Activated CD8-positive, alpha-beta T cell treated with anti-CD3 and anti-CD28 coated beads for 36 hours (primary cell): ENCODE measurements at places on chromosomes 12 and 14. TPM values are rescaled to one million over a fixed set of nuclear protein-coding genes. Genes with fewer than 3 reads are reported as not detected.
A peak's percentile ranks its signal among the peaks of the same experiment; 100 is the strongest.

Gene SMIM41
- total RNA-seq = not detected

Gene ZNF10
- total RNA-seq = 7.2 TPM

Gene GZMB
- total RNA-seq = 1,779 TPM

Gene DBX2
- total RNA-seq = not detected

Gene LRRIQ1
- total RNA-seq = not detected

Gene DCP1B
- total RNA-seq = 15.7 TPM

Gene PLEKHH1
- 4.8 TPM for total RNA-seq

Gene SOX5
- not detected for total RNA-seq

- no peak for DNase-seq
These were observed 2.8 kb downstream of the DHH start for GRCh38 chr12:49091836-49092085.

- peak; percentile 73 for DNase-seq
These were observed 2.4 kb upstream of the NAB2 start for GRCh38 chr12:57086493-57087009.

DNA sequence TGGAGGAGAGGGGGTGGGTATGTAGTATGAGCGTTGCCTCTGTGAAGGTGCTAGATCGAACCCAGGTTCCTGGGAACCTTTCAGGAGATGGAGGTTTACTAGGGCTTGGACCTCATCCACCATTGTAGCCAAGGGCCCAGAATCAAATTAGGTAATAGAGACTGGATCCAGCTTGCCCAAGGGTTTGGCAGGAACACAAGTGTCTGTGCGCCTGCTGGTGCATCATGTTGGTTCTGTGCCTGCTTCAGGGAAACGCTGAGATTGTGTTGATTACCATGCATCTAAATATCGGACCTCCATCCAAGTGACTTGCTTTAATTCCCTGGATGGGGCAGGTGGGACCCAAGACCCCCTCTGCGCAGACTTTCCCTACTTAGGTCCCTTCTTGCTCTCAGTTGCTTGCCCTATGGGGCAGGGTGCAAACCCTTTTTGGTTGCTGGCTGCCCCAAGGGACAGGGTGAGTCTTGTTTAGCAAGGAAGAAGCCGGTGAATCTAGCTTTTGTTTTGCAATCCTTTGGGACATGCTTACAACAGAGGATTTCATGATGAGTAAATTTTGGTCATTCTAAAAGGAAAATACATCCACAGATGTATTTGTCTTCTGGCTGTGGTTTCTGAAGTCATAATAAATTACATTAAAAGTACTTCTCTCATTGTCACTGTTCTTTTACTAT is 189.8 kb upstream of the PRICKLE1 start:
- no peak for DNase-seq

- peak; percentile 74 for DNase-seq
These were observed 1.4 kb upstream of the ARHGEF40 start for GRCh38 chr14:21068521-21069387.

DNA sequence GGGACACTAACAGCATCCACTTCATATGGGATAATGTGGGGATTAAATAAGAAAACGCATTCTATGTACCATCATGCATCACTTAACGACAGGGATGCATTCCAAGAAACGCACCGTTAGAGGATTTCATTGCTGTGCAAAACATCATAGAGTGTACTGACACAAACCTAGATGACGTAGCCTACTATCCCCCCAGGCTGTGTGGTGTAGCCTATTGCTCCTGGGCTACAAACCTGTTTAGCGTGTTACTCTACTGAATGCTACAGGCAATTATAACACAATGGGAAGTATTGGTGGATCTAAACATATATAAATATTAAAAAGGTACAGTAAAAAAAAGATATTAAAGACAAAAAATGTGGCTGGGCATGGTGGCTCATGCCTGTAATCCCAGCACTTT is 230.6 kb downstream of the KSR2 start:
- no peak for DNase-seq

- DNase-seq = no peak
These were observed 39.2 kb upstream of the EEA1 start for GRCh38 chr12:92968176-92968813.

- no peak for DNase-seq
These were observed 1.3 kb downstream of the KSR2 start for GRCh38 chr12:117967512-117967911.

GRCh38 chr14:84825481-84826251 is 704.3 kb upstream of the FLRT2 start:
- DNase-seq = no peak

DNA sequence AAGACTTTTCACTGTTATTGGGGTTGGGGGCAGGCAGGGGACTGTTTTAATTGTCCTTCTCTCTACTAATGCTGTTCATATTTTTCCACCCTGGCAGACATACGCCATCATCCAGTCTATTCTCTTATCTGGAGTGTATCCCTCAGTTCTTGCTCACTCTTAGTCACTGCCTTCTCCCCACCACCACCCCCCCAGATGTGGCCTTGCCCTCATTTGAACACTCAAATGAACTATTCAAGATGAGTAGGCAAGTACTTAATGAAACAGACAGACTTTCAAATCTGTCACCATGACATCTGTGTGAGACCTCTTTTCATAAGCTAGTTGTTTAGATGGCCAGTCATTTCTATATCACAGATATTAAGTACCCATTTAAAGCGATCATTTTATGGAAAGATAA is 10.1 kb downstream of the NUDT4 start:
- peak; percentile 71 for DNase-seq

DNA sequence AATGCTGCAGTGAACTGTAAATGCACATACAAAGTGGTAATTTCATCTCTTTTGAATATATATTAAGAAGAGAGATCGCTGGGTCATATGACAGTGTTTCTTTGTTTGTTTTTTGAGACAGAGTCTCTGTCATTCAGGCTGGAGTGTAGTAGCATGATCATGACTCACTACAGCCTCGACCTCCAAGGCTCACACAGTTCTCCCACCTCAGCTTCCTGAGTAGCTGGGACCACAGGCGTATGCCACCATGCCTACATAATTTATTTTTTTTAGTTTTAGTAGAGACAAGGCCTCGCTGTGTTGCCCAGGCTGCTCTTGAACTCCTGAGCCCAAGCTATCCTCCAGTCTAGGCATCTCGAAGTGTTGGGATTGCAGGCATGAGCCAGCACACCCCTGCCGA is 62.4 kb upstream of the ACSS3 start:
- no peak for DNase-seq

DNA sequence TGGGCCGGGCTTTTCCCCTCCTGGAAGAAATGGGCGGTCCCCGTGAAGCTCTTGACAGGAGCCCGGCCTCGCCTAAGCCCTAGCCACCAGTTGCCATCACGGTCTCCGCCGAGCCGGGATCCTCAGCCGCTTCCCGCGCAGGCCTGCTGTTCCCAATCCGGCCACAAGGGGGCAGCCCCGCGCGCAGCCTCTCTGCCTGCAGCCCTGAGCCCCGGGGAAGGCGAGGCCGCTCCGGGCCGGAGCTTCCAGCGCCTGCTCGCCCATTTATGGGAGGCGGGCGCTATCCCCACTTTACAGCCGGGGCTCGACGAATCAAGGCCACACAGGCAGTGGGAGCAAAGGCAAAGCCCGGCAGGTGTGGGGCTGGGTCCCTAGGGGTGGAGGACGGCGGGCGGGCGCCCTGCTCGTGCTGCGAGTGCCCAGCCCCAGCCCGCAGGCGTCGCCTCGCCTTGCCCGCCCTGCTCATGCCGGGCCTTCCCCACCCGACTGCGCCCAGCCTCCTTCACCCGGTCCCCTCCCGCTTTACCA is 61.5 kb downstream of the LGMN start:
- DNase-seq = peak; percentile 67

DNA sequence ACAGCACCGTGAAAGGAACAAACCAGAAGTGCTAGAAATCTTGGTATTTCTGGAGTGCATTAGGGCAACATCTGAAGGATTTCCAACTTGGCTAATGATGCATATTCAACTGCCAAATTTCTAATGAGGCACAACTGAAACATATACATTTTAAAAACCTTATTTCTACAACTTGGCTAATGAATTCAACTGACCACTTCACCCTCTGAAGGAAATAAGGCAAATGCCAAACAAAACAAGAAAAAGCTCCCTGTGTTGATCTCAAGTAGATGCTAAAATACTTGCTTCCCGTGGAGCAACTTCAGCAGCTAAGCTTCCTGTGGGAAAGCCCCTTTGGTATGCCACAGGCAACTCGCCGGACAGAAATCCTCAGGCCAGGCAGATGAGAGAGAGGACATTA is 167.1 kb downstream of the TTC7B start:
- DNase-seq = no peak

- DNase-seq = no peak
These were observed 27.9 kb downstream of the ESR2 start for GRCh38 chr14:64266239-64266638.

GRCh38 chr12:22333713-22334409 is 646 bp downstream of the ST8SIA1 start:
- peak; percentile 8 for DNase-seq

GRCh38 chr14:58466459-58466858 is 38.9 kb downstream of the KIAA0586 start:
- no peak for DNase-seq

- DNase-seq = peak; percentile 13
These were observed 280.5 kb downstream of the VRK1 start for GRCh38 chr14:97077687-97078086.

DNA sequence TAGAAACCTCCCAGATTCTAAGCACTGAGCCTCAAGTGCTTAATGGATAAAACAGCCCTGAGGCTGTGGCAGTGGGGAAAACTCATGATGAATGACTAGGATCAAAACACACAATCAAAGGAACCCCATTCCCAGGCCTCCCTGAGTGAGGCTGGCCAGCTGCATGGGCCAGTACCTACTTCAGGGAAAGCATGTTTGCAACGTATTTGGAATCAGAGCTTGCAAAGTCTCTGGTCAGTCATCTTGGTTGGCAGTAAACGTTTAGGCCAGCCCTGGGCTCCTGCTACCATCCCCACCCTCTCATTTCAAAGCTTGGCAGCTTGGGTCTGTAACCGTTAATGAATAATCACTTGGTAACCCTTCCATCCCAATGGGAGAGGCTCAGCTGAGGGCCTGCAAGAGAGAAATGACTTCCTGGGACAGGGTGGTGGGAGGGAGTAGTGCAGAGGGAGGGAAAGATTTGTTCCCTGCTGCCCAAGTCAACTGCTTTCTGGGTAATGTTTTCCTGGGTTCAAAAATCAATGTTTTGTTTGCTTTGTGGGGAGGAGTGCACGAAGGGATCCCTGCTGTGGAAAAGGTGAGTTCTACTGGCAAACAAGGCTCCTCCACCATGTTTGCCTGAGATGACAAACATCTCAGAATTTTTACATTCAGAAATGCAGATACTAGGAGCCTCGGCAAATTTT is 2.0 kb upstream of the RNASE8 start:
- DNase-seq = no peak

DNA sequence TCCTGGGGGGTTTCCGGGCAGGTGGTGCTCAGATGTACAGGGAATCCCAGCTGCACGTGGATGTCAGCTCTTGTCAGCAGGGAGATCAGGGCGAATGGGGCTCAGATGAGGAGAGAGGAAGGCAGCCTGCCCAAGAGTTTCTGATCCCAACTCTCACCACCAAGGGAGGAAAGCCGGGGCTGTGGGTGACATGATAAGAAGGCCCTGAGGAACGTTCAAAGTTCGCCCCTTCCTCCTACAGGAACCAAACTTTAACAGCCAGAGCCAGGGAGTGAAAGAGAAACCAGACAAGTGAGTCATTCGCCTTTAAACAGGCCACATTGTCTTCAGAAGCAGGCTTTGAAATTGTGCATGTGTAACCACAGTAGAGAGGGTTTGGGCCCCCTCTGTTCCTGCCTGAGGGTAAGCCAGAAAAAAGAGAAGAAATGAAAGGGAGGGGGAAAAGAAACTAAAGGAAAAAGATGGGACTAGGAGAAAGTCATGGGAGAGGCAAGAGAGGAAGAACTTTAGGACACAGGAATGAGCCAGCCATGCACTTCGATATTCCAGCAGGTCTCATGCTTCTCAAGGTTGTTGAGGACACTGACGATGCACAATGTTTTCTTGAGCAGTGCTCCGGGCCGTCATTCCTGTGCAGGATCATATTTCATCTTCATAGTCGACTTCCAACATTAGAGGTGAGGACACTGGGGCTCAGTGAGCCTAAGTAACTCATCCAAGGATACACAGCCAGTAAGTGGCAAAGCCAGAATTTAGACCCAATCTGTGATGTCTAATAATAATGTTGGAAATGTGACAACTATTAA is 691.4 kb upstream of the TBX3 start:
- peak; percentile 19 for DNase-seq

DNA sequence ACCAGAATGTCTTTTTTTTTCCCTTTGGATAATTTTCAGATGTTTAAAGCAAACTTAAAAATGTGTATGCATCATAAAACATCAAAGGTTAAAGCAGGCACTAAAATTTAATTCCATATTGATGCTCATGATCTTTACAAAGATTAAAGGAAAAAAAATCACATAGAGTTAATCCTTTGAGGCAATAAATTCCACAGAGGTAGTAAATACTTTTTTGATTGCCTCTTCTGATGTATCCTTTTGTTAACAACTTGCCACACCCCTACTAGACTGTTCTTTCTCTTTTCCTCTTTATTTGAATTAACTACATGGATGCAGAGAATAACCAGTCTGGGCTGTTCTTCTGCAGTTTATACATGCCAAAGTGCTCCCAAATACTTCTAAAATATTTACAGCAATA is 45.2 kb upstream of the KCNJ8 start:
- DNase-seq = no peak

GRCh38 chr14:92690171-92691011 is 58.0 kb downstream of the LGMN start:
- DNase-seq = peak; percentile 28

DNA sequence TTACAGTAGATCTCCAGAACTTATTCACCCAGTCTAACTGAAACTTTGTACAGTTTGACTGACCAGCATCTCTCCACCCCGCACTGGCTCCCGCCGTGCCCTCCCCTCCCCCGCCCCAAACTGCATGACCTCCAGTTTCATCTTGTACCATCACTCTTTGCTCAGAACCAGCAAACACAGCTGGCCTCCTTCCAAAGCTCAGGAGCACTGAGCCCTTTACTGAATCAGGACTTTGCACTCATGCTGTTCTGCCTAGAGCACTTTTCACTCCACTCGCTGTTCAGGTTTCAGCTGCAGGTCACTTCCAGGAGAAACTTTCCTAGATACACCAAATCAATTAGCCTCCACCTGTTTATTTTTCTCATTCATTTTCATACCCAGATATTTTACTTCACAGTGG is 455.3 kb upstream of the PDE3A start:
- no peak for DNase-seq

DNA sequence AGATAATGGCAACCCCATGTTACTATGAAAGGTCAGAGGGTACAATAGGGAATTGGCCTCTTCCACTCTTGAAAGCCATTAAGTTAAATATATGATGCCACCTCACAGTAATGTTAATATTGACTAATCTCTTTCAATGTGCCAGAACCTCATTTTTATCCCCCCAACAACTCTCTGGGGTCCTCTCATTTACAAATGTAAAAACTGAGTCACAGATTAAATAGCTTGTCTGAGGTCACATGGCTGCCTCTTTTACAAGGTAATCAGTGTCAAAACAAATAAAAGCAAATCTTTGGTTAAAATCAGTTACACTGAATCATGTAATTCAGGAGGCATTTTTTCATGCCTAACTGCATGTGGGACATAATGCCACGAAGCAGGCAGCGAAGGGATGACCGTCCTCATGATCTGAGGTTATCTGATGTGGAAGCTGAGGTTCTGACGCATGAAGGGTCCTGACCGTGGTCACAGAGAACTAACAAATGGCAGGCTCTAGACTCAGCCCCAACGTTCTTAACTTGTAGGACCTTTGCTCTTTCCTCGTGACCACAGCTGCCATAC is 78.5 kb downstream of the PTPN21 start:
- DNase-seq = no peak

GRCh38 chr12:43060742-43061141 is 471.2 kb upstream of the PRICKLE1 start:
- no peak for DNase-seq

- no peak for DNase-seq
These were observed 188.1 kb downstream of the SYT10 start for GRCh38 chr12:33251548-33251947.
